IMR-90 (cell line): ENCODE measurements at places on chromosomes 3 and 15. TPM values are rescaled to one million over a fixed set of nuclear protein-coding genes. Genes with fewer than 3 reads are reported as not detected.
A peak's percentile ranks its signal among the peaks of the same experiment; 100 is the strongest.

UROC1 gene
- not detected in 2 replicates for total RNA-seq

SPATA12 gene
- under 0.01 TPM in 1 of 2 replicates, not detected in the other for total RNA-seq

LEO1 gene
- 11.5 and 30.3 TPM in 2 replicates for total RNA-seq

DNA sequence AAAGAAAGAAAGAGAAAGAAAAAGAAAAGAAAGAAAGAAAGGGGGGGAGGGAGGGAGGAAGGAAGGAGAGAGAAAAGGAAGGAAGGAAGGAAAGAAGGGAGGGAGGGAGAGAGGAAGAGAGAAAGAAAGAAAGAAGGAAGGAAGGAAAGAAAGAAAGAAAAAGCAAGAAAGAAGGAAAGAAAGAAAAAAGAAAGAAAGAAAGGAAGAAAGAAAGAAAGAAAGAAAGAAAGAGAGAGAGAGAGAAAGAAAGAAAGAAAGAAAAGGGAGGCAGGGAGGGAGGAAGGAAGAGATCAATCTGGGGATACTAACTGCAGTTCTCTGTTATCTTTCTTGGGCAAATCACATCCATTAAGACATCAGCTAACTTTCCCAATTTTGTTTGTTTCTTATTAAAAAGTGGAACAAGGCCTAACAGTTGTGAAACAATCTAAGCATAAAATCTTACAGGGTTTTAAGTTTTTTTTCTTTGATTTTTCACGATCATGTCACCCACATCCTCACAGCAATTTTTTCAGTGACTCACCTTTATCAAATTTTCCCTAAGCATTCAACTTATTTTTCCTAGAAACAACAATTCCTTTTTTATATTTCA lies 36.8 kb downstream of the TBC1D2B start:
- no peak for DNase-seq

GHSR gene
- not detected in 2 replicates for total RNA-seq

DNASE1L3 gene
- not detected in 2 replicates for total RNA-seq

DLL4 gene
- total RNA-seq = 1.7 and 1.8 TPM in 2 replicates

SEMA3F gene
- total RNA-seq = 7.3 and 9.2 TPM in 2 replicates

DNA sequence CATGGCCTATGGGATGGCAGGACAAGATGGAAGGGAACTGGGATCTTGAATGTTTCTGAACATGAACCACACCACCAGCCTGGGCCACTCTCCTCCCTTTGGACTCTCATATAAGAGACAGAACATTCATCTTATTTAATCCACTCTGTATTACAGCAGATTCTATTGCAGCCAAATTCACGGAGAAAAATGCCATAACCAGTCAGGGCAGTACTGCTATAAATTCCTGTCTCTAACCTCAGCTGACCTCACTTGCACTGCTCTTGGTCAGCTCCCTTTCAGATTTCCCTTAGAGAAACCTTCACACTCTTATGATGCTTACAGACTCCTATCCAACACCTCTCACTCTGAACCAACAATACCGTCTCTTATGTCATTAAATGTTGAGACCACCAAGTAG lies 101.4 kb downstream of the RYK start:
- no peak for DNase-seq

PAQR5 gene
- total RNA-seq = 2.7 and 3.3 TPM in 2 replicates

NLGN1 gene
- 11.1 and 12.5 TPM in 2 replicates for total RNA-seq

- DNase-seq = no peak
These were observed 534.9 kb upstream of the ARRDC4 start for GRCh38 chr15:97425596-97425995.

GRCh38 chr15:96851613-96852012 lies 521.1 kb downstream of the NR2F2 start:
- DNase-seq = peak; percentile 12

DNA sequence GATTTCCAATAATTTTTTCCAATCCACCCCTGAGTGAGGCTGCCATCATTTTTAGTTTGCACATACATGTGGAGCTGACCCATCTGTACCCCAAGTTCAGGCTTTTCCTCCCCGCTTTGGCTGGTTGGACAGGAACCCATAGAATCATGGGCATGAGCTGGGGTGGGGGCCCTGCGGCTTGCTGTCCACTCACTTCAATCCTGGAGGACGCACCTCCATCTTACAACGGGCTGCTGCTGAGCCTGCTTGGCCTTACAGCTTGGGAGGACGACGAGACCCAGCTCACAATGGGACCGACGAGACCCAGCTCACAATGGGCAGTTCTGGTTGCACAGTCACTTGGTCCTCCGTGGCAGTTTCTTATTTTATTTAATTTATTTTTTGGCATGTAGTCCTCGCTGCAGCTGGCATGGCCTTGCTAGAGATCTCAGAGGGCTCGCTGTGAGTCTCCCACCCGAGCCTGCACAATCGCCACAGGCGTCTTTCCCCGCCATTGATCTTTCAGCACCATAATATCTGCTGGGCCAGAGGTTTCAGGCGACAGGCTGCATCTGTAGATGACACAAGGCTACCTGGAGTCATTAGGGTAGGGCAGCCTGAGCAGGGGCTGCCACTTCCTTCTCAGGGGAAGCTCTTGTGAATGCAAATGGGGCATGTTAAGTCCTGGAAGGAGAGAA lies 19.6 kb upstream of the EPHB3 start:
- DNase-seq = no peak

MORF4L1 gene
- 217 and 485 TPM in 2 replicates for total RNA-seq

RASL12 gene
- under 0.01 and 0.18 TPM in 2 replicates for total RNA-seq

PPP1R2 gene
- 36.0 and 55.3 TPM in 2 replicates for total RNA-seq

GRCh38 chr15:68484220-68484619 lies 52.3 kb upstream of the ITGA11 start:
- no peak for DNase-seq

GRCh38 chr3:191401775-191402357 lies 59.1 kb upstream of the PYDC2 start:
- no peak for DNase-seq

- peak; percentile 79 for DNase-seq
These were observed 44.6 kb downstream of the EIF4E3 start for GRCh38 chr3:71680603-71681002.

BSN gene
- total RNA-seq = under 0.01 TPM in 2 replicates

SELENOK gene
- total RNA-seq = 19.2 and 37.1 TPM in 2 replicates

DNA sequence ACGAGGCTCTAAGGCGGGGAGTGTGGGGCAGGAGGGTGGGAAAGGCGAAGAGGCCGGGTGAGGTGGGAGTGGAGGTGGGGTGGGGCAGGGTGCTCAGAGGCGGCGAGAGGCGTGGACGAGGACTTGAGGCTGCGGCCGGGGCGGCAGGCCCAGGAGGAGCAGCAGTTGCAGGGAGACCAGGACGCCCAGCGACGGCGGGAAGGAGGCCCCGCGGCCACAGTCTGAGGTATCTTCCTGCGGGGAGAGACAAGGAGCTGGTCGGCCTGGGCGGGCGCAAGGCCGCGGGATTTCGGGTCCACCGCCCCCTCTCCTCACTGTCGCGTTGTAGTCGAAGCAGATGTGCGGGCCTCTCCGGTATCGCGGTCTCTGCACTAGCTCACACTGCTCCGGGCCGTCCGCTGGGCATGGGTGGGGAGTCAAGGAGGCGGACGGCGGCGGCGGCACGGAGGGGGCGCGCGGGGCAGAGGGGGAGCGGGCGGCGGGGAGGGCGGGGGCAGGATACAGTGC lies 5.3 kb upstream of the TMEM115 start:
- no peak for DNase-seq

- peak; percentile 69 for DNase-seq
These were observed 45.2 kb downstream of the ZNF385D start for GRCh38 chr3:21705769-21706168.

GRCh38 chr3:23244324-23245041 lies 41.4 kb downstream of the UBE2E2 start:
- DNase-seq = no peak

- DNase-seq = no peak
These were observed 84.0 kb upstream of the ALDH1L1 start for GRCh38 chr3:126264381-126264780.

KAT2B gene
- total RNA-seq = 2.2 and 3.1 TPM in 2 replicates

ATP8B4 gene
- 0.54 and 0.56 TPM in 2 replicates for total RNA-seq

DNA sequence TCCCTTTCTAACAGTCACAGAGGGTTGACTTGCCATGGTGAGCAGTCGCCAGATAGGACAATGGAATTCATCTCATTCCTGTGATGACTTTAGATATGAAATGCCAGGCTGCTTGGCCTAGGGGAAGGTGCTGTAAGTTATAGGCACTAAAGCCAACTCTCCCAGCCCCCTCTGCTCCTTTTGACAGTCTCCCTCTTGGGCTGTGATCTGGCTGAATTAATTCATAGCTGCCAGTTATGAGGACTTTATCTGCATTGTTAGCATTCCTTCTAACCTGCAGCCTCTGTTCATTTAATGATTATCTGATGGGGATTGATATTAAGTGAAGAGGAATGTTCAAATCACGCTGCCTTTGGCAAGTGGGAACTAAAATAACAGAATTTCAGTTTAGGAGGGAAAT lies 427.1 kb upstream of the RASGRP1 start:
- no peak for DNase-seq

ROPN1 gene
- total RNA-seq = 0.18 TPM in 1 of 2 replicates, not detected in the other
